ENCODE measurements at places on chromosomes 12 and 14.

DNA sequence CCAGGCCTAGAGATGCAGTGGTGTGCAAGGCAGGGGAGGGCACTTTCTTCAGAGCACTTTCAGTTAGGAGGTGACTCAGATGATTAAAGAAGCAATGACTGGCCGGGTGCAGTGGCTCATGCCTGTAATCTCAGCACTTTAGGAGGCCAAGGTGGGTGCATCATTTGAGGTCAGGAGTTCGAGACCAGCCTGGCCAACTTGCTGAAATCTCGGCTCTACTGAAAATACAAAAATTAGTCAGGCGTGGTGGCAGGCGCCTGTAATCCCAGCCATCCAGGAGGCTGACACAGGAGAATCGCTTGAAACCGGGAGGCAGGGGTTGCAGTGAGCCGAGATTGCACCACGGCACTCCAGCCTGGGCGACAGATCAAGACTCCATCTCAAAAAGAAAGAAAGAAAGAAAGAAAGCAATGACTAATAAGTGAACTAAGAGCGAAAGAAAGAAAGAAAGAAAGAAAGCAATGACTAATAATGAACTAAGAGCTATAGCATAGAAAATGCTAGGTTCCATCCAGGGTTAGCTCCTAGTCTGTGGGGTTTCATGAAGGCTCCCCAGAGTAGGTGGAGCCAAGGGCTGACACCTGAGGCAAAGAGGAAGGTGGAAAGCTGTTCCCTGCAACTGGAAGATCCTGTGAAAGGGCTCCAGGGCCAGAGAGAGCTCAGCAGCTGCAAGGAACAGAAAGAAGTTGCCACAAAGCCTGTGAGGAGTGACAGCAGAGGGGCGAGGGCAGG, 334.5 kb downstream of the CACNA1C start:
- no peak for DNase-seq

- no peak for DNase-seq
Measured at GRCh38 chr12:100953217-100953616, 158.6 kb downstream of the ANO4 start.

DNA sequence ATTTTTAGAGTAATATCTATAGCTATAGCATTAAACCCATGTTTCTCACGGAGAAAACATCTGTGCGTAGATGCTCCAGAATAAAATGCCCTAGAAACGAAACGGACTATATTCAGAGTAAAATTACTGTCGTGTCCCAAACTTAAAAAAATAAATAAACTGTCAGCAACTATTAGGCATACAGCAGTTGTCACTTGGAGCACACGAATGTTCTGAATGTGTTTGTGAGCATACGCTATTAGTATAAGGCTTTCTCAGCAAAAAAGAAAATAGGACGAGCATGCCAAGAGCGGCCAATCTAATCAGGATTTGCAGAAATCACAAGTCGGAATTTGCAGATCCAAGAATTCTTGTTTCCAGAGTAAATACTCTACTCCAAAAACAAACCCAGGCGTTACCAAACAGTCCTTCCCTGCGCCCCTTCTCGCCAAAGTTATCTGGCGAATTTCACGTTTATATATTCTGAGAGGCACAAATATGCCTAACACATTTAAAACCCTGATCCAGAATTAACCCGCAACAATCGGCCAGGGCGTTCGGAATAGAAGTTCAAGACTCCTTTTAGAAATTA, 836 bp downstream of the PTPN21 start:
- DNase-seq = no peak

DNA sequence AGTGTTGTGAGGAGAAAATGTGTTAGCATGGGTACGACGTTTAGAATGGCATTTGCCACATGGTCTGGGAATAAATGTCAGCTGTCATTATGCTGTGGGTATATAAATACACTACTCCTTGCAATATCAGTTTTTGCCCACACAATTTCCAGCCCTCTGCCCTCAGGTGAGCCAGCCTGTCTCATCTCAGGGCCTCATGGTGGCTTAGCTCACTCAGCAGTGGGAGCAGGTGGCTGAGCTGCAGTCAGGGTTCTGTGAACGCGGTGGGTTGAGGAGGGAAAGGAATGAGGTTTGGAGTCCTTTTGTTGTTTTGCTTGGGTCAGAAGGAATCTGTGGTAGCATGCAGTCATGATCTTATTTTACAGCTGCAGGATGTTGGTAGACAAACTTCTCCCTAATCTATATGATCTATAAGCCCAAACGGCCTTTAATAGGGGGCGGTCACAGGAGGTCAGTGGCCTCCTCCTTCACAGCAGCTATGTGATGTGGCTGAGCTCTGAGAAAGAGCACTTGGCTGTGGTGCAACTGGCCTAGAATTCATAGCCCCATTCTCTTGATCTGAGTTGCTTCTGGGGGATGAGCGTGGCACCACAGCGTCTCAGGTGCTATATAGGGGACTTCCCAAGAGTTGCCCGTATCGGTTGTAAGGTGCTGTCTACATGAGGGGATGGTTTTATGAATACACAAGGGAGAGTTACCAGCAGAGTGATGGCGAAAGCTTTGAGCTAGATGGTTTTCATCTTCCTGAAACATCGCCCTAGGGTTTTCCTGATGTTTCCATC, 27.8 kb upstream of the KCNA5 start:
- no peak for DNase-seq

DNA sequence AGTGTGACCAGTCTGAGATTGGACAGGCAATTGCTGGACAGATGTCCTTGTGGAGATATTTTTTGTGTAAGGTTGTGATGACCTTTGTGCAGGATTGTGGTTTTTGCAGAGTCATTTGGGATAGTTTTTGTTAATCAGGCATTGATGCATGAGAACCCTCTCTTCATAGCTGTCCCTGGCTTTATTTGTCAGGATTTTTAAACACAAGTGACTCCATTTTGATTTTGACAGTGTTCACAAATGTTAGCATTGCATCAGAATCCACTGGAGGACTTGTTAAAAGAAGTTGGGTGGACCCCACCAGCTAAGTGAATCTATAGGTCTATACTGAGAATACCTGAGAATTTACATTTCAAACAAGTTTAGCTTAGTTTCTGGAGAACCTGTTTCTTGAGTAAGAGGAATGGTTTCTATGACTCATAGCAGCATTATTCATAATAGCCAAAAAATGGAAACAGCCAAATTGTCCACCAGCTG, 11.8 kb downstream of the FNTB start:
- DNase-seq = no peak

GRCh38 chr14:94600148-94600545, 12.0 kb upstream of the SERPINA3 start:
- peak; percentile 59 for DNase-seq

GRCh38 chr12:132056320-132056719, 87.8 kb downstream of the DDX51 start:
- no peak for DNase-seq

GRCh38 chr12:2934371-2934770, 24.8 kb upstream of the TEAD4 start:
- DNase-seq = no peak

DNA sequence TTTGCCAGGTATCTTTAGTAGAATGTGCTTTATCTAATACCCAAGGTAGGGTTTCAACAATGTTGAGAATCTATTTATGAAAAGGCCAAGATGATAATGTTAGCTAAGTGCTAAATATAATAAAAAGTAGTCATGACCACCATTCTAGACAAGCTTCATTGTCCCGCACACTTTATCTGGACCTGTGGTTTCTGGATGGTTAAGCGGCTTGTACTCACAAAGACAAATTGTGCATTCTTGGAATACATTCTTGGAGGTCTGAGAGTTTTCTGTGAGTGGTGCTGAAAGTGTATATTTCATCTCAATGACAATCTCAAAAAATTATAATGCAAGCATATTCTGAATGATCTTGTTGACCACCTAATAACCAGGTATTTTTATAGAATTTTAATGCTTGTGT, 646.9 kb downstream of the DIO2 start:
- DNase-seq = no peak

DNA sequence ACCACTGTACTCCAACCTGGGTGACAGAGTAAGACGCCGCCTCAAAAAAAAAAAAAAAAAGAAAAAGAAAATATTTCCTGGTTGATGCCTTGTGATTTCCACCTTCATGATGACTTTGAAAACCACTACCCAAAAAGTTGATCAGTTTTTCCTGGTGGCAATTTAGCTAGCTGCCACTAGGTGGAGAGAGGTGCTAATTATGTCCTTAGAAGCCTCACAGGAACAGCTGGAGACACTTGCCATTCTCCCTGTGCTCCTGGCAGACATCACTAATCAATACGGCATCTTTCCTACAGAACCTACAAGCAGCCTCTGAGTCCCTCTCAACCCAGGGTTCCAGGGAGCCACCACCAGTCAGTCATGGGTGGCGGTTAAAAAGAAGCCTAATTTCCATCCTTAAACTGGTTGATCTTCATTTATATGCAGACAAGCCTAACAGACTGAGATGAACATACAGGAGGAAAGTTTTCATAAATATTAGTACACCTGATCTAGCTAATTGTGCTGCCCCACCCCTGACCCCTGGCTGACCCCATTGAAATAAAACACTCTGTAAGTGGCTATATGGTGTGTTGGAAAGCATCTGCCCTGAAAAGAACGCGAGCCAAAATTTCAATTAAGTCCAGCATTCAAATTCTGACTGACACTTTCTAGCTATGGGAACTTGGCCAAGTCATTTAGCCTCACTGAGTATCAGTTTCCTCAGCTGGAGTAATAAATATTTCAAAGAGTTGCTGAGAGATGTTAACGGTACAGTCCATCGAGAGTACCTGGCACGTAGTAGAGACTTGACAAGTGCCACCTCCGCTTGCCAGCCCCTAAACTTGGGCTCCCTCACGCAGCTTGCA, 6.2 kb upstream of the OAS1 start:
- DNase-seq = peak; percentile 40

DNA sequence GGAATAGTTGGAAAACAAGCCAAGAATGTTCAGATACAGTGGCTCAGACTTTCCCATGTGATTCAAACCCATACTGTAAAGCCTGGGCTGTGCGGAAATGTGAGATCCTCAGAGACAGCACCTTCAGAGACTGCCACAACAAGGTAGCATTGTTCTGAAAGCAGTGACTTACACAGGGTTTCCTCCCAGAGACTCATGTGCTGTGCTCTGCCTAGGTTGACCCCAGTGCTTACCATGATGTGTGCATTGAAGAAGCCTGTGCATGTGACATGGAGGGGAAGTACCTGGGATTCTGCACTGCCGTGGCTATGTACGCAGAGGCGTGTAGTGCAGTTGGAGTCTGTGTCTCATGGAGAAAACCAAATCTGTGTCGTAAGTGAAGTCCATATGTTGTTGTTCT, 219.4 kb downstream of the LRRK2 start:
- no peak for DNase-seq

DNA sequence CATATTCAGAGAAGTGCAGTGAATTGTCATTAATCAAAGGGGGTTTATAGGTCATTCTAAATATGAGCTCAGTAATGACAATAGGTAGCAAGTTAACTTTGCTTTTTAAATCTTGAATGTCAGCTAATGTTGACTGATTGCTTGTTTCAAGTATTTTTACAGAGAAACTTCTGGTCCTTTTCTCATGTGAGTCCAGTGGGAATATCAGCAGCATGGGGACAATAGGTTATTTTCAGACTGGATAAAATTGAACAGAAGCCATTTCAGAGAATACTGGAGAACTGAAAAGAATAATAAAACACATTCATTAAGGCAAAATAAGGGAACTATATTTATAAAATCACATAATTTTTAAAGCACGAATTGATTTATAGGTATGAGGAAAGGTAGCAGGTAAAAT, 78.7 kb downstream of the FUT8 start:
- no peak for DNase-seq

DNA sequence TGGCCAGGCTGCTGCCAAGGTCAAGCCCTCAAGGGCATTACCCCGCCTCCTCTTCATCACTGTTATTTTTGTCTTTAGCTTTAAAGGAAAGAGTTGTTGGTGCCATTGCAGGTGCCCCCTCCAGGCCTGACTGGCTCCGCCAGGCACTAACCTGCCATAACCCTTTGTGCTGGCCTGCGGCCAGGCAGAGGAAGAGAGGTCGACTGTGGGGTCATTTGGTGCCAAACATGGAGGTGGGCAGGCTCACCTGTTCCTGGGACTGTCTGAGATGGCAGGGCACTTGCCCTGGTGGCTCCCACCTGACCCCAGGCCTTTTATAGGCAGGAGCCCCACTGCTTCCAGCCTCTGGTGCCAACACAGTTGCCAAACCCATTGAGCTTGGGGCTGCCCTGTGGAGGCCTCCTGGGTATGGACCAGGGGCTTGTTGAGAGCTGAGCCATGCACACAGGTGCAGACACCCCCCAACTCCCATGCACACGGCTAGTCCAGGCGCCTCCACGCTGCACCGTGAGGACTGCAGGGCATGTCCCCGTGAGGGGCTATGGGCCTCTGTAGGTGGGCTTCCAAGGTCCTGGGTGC, 29.4 kb upstream of the PLD4 start:
- DNase-seq = peak; percentile 16

GRCh38 chr14:101178184-101179072, 274.9 kb upstream of the RTL1 start:
- no peak for DNase-seq

GRCh38 chr12:123115409-123116121, 35.3 kb downstream of the PITPNM2 start:
- DNase-seq = peak; percentile 85

- peak; percentile 33 for DNase-seq
Measured at GRCh38 chr12:3747976-3748619, 4.8 kb downstream of the CRACR2A start.

- DNase-seq = peak; percentile 27
Measured at GRCh38 chr12:16939871-16940306, 333.9 kb upstream of the LMO3 start.

GRCh38 chr12:67426067-67426466, 156.9 kb downstream of the CAND1 start:
- peak; percentile 23 for DNase-seq

GRCh38 chr14:69711881-69712560, 54.9 kb upstream of the SRSF5 start:
- DNase-seq = peak; percentile 40

DNA sequence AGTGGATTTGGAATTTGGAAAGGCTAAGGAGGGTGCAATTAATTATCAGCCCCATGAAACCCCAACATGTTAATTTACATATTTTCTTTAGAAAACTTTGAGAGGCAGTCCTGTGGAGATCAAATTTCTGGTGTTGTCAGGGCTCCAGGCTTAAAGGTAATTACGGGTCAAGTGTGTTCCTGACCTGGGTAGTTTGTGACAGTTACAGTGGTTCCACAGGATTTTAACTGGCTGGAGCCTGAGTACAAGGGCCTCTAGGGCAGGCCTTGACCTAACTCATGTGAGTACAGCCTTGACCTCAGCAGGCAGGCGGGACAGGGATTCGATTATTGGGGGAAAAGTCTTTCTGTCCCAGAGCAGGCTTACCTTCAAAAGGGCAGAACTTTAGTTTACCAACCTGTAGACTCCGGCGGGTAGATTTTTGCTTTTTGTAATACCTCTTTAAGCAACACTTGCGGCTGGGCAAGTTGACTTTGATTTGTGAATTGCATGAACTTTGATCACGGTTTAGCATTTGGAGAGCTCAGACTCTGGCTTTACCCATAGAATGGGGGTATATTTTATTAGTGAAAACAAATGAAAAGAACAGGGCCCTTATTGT, 8.4 kb upstream of the PPTC7 start:
- DNase-seq = no peak

GRCh38 chr12:51399891-51400290, 8.7 kb upstream of the GALNT6 start:
- DNase-seq = no peak

DNA sequence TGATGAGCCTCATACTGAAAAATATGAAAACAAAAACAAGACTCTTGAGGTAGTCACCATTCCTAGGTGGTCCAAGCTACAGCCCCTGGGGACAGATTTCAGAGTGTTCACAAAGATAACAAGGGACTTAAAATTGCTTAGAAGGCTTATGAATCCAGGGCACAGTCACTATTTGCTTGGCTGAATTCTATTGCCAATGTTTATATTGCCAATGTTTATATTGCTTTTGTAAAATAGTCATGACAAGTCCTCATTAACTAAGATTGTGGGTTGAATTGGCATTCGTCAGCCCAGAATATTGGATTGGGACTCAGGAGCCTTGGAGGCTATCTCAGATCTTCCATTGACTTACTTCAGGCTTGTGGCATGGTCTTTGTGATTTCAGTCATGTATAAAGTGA, 6.4 kb downstream of the TMEM117 start:
- no peak for DNase-seq
